AML-193 (cell line): ENCODE measurements at places on chromosomes 2 and 18.

- DNase-seq: peak; percentile 83
These were observed at the start of gene PTGR3 for GRCh38 chr18:75209129-75209950. Gene PTGR3, minus strand, starts transcription at chr18:75209139. Its CDS starts 81 bp downstream, at chr18:75209058.

- DNase-seq: no peak
These were observed 201.6 kb downstream of the ICOS start for GRCh38 chr2:204138206-204138605.

- DNase-seq: no peak
These were observed 186.4 kb upstream of the ZC3H15 start for GRCh38 chr2:186299610-186300009.

DNA sequence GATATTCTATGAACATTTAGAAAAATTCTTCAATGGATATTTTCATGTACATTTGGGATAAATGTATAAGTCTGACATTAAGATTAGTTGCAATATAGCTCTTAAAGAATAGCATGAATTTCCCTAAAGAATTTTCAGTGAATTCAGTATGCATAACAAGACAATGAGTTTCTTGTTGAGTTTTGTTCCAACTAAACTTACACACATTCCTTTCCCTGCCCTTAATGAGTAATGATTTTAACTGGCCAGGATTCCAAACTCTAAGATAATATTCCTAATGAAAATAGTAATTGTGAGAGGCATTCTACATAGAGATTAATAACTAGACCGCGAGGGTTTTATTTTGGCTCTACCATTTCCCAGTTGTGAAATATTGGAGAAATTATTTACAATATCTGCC lies 390.3 kb upstream of the GALNT5 start:
- DNase-seq: no peak

- DNase-seq: peak; percentile 29
These were observed 51.7 kb upstream of the CCDC85A start for GRCh38 chr2:56132138-56132537.

DNA sequence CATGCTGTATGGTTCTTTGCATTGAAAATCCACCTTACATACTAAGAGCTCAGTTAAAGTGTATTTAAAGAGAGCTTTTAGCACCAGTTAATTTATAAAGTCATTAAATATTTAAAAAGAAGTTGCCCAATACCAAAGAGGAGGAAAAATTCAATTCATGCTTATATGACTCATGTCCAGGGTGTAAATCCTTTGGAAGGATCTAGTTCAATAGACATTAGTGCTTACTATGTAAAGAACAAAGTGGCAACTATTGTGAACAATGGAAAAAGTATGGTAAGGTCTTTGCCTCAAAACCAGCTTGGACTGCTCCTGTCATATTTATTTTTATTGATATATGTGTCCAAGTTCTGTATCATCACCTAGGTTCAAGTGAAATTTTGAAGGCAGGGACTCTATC lies 90.5 kb downstream of the SCN9A start:
- no peak for DNase-seq

- no peak for DNase-seq
These were observed 346.6 kb upstream of the SPRED2 start for GRCh38 chr2:65779021-65779420.

DNA sequence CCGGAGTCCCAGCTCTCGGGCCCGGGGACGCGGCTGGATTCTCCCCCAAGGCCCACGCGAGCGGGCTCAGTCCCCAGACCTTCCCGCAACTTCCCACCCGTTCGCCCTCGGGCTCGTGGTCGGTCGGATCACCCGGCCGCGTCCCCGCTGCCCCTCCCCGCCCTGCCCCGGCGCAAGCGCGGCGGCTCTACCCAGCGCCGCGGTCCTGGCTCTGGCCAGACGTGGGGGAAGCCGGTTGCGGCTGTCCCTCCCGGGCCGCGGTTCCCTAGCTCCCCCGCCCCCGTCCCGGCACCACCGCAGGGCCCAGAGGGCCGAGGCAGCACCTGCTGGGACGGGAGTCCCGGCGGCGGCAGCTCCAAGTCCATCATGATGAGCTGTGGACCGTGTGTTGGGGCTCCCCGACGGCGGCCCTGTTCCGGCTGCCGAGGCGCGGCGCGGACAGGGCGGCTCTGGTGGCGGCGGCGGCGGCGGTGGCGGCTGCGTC lies 276 bp downstream of the NFE2L2 start:
- no peak for DNase-seq
